Pulmonary artery endothelial cell (primary cell): ENCODE measurements at places on chromosomes 16 and 17. TPM values are rescaled to one million over a fixed set of nuclear protein-coding genes. Genes with fewer than 3 reads are reported as not detected.

- DNase-seq, result no peak
Measured at GRCh38 chr17:66724581-66725341, 110.2 kb upstream of the CACNG5 start.

DNA sequence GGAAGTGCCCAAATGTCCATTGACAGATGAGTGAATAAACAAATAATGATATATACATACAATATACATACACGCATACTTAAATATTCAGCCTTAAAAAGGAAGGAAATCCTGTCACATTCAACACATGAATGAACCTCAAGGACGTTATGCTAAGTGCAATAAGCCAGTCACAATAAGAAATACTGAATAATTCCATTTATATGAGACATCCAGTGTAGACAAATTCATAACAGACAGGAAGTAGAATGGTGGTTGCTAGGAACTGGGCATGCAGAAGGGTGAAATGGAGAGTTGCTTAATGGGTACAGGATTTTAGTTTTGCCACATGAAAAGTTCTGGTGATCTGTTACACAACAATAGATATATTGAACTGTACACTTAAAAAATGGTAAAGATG, 8.8 kb upstream of the ITGB4 start:
- no peak for DNase-seq

DNA sequence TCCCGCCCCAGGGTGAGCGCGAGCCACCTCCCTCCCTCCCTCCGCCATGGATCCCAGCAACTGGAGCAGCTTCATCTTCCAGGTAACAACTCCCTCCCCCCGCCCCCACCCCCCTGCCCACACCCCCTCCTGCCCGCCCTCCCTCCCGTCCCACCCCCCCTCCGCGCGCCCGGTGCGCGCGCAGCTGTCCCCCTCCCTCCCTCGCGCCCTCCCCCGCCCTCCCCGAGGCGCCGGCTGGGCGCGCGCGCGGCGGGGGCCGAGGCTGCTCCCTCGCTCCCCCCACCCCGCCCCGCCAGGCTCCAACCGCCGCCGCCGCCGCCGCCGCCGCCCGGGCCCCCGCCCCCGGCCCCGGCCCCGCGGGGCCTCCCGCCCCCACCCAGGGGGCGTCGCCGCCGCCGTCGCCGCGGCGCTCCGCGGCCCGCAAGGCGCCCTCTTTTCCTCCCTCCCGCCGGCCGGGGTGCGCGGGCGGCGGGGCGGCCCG, at the start of gene MAZ:
MAZ (plus strand) TSS at position 431 of the 481 bp plus-strand sequence. CDS start 173 bp downstream, outside the sequence.
- no peak for DNase-seq

DNA sequence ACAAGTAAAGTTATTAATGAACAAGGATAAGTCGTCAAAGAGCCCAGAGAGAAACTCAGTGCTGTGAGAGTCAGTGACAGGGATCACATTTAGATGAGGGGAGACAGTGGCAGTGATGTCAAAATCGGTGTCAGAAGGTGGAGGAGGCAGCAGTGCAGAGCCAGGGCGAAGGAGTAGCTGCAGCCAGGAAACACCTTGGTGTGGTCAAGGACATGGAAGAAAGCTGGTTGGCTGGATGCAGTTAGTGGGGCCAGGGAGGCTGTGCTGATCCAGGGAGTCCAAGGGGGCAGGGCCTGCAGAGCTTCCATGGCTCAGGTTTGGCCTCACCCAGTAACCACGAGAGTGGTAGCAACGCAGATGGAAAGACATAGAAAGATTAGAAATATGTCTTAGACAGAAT, 50.7 kb upstream of the ADORA2B start:
- DNase-seq, result no peak

GRCh38 chr17:67374329-67375053, 2.6 kb upstream of the PITPNC1 start:
- DNase-seq, result peak; percentile 73

- no peak for DNase-seq
Measured at GRCh38 chr17:78567991-78568390, 9.2 kb downstream of the DNAH17 start.

Gene TEX19
- total RNA-seq, result 0.11 TPM in 1 of 2 replicates, not detected in the other

Gene MRC2
- total RNA-seq, result 57.1 and 72.3 TPM in 2 replicates
